ENCODE measurements at places on chromosomes 11 and 22.
A peak's percentile ranks its signal among the peaks of the same experiment; 100 is the strongest.

GRCh38 chr11:72216638-72217037, at the start of gene FOLR2:
Gene FOLR2, plus strand, starts transcription at chr11:72216794. Its CDS starts 1,791 bp downstream, at chr11:72218585.
- DNase-seq = no peak

DNA sequence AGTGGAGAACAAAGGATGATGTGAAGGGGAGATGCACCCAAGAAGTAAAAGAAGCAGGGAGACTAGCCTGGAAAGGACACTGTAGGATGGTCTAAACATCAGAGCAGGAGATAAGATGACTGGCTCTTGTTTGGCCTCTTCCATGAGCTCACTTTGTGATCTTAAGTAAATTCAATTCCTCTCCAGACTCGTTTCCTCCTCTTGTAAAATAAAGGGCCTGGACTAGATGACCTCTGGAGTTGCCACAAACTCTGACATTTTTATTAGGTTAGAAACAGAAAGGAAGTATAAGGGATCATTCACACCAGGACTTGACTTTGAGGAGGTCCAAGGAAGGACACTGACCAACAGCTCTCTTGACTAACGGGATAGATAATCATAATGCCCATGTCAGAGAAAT, 60.2 kb upstream of the SCUBE2 start:
- no peak for DNase-seq

- peak; percentile 24 for DNase-seq
Measured at GRCh38 chr11:5291207-5291838, 10.4 kb downstream of the OR51B4 start.

- DNase-seq = peak; percentile 36
Measured at GRCh38 chr11:111259896-111260295, 14.4 kb downstream of the POU2AF2 start.

GRCh38 chr11:65661599-65662246, 993 bp downstream of the RELA start:
- DNase-seq = no peak

DNA sequence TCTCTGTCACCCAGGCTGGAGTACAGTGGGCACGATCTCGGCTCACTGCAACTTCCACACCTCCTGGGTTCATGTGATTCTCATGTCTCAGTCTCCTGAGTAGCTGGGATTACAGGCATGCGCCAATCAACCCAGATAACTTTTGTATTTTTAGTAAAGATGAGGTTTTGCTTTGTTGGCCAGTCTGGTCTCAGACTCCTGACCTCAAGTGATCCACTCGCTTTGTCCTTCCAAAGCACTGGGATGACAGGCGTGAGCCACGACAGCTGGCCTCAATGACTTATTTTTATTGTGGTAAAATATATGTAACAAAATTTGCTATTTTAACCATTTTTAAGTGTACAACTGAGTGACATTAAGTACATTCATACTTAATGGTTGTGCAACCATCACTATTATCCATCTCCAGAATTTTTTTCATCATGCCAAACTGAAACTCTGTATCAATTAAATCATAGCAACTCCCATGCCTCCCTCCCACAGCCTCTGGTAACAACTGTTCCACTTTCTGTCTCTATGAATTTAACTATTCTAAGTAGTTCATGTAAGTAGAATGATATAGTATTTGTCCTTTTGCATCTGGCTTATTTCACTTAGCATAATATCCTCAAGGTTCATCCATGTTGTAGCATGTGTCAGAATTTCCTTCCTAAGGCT, 50.7 kb upstream of the CWF19L2 start:
- DNase-seq = no peak

DNA sequence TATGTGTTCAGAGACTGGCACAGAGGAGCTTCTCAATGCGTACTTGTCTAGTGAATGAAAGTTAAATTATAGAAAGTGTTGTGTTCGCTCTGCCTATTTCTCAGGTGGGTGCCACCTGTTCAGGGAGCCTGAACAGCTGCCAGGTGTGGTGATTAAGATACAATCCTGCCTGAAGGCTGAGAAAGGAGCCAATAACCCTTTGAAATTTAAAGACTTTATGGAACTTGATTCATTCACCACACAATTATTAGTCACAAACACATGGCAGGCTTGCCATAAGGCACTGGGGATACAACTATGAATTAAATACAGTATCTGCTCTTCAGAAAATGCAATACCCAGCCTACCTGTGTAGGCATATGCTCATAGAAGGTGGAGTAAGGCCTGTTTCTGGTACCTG, 92.9 kb upstream of the AMOTL1 start:
- no peak for DNase-seq

DNA sequence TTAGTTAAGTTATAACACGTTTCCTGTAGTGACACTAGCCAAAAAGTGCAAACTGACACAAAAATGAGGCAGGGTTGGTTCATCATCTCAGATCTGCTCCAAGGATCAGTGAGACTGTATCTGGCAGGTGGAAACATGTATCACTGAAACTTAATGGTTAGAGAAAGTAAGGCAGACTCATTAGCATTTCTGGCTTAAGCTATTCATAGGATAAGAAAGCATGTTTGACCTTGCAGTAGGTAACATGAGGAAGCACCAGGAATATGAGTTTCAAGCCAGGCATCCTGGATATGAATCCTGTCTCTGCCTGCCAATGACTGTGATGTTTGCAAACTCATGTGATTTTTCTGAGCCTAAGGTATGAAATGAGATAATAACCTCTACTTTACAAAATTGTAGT, 732.1 kb downstream of the NELL1 start:
- DNase-seq = no peak

- DNase-seq = no peak
Measured at GRCh38 chr11:45060707-45061106, 85.7 kb upstream of the PRDM11 start.

DNA sequence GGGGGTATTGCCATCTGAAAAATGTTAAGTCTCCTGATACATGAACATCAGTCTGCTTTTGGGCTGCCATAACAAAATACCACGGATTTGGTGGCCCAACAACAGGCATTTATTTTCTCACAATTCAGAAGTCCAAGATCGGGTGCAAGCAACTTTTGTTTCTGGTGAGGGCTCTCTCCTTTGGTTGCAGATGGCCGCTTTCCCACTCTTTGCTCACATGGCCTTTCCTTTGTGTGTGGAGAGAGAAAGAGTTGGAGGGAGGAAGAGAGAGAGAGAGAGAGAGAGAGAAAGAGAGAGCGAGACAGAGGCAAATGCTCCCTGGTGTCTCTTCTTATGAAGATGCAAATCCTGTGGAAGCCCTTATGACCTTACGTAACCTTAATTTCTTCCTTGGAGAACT, 2.5 kb upstream of the KRTAP5-2 start:
- no peak for DNase-seq

DNA sequence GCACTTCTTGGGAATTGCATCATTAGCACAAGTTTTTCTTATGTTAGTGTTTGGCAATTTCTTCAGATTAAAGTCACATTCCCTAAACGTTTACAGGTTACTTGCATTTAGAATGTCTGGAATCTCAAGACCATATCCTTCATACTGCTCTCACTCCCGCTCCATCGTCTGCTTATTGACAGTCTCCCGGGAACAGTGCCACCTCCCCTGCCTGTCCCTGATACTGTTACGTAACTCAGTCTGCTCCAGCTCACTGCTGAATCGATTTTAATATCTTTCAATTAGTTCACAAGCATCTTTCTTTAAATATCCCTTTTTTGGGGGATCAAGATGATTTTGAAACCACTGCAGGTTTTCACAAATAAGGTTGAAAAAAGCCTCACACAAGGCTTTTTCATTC, 48.2 kb downstream of the GLYATL2 start:
- DNase-seq = no peak

DNA sequence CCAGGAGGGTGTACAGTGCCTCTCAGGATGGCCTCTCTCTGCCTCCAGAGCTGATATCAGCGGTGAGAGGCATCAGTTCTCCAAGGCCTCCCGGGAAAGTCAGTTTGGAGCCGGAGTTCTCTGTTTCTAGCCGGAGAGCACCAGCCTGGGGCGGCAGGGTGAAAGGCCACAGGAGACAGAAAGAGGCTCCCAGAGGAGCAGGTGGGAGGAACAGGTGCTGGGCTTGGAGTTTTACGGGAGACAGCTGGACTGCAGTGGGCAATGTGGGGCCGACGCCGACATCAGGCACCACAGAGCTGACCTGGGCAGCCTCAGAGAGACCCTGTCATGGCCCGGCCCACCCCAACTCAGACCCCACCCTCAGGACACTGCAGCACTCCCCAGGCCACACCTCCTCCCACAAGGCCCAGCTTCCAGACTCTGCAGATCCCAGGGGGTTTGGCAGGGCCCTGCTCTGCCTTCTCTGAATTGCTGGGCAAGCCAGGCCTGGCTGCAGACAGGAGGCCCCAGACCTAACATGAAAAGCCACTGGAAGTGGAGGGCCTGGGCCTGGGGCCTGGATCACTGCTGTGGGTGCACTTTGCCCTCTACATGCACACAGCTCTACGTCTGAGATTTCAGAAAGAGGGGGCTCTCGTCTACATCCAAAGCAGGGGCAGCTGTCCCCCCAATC, 885.6 kb downstream of the BRD1 start:
- DNase-seq = no peak

- no peak for DNase-seq
Measured at GRCh38 chr11:3947061-3947460, 91.6 kb downstream of the STIM1 start.

DNA sequence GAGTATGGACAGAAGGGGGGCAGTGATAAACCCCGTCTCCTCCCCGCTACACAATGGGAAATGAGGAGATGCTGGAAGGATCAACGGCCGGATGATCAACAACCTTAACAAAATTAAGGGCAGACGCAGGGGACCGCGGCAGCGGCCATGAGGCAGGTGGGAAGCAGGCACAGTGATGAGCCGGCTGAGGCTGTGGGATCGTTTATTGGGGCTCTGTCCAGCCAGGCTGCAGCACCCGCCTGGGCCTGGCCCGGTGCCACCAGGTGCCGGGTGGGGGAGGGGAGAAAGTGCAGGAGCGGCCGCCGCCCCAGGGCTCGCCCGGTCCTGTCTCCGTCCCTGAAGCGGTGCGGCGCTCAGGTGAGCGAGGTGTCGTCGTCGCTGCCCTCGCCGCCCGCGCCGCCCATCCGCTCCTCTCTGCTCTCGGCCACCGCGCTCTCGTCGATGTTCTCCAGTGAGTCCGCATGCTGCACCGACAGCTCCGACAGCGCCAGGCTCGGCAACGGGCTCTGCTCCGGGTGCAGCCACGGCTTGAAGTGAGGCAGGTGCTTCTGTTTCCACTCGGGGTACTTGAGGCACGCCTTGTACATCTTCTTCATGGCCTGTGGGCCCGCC, 2.4 kb upstream of the ARAP1 start:
- no peak for DNase-seq

GRCh38 chr11:30431127-30431814, 108.4 kb downstream of the ARL14EP start:
- DNase-seq = no peak

- DNase-seq = no peak
Measured at GRCh38 chr11:133904818-133905515, 51.8 kb downstream of the IGSF9B start.

GRCh38 chr11:58134151-58134550, 8.8 kb upstream of the OR9I1 start:
- DNase-seq = no peak

- no peak for DNase-seq
Measured at GRCh38 chr11:1754376-1755150, 4.2 kb upstream of the IFITM10 start.

GRCh38 chr11:26974069-26974783, 19.7 kb upstream of the FIBIN start:
- peak; percentile 92 for DNase-seq

GRCh38 chr22:30253205-30253852, 6.8 kb upstream of the LIF start:
- DNase-seq = peak; percentile 71

DNA sequence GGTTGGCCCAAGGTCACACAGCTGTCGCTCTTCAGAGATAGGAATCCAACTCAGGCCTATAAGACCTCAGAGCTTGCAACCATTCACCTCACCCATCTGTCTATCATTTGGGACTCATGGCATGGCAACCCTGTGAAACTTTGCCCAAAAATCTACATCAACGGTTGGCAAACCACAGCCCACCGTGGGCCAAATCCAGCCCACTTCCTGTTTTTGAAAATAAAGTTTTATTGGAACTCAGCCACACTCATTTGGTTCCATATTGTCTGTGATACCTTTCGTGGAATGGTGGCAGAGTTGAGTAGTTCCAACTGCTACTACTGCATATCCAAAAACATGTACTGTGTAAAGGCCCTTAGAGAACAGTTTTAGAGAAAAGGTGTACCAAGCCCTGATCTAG, 307.8 kb downstream of the MN1 start:
- DNase-seq = no peak

DNA sequence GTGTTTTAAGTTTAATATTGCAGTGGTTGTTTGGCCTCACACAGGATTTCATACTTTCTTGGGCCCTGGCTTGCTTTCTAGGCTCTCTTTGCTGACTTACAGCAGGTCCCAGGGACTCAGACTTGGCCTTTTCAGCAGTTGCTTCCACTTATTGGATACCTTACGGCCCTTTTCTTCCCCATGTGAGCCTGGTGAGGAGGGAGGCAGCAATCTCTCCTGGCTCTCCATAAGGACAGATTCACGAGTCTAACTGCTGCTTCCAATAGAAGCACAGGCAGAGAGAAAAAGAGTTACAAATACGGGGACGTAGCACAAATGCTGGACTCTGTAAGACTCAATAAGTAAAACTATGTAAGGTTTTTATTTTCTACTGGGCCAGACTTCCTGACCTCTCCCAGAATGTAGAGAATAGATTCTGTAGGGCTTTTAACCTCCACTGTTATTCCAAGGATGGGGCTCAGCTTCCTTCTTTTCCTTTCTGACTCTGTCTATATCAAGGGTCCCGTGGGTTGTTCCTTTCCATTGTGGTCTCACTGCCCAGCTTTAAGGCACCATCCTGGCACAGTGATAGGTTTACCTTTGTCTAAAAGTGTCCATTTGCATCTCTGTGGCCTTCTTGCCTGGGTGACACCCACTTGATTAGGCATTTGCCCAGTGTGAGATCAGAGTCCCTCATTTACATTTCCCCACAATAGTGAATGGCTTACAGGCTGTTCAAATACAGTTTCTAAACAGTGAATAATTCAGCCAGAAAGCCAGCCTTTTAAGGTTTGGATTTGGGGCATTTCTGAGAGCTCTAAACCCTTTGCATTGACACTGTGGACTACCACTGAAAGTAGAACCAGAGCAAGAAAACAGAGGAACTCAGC, 92.8 kb downstream of the RASSF10 start:
- no peak for DNase-seq

GRCh38 chr22:22938672-22939587, 51.3 kb downstream of the IGLL5 start:
- no peak for DNase-seq

DNA sequence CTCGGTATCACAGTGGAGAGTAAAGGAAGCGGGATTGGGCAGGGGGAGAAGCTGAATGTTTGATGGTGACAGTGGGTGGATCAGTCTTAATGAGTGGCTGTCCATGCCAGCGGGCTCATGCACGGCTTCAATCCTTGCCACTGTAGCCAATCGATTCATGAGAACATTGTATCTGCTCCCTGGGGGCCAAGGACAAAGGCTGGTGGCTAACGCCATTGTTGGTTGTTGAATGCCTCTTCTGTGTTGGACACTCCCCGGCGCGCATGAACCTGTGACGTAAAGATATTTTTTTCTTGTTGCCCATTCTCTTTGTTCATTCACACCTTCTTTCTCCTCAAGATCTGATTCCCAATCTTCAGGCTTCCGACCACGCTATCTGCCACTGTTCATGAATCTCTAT, 20.9 kb upstream of the ATXN10 start:
- no peak for DNase-seq

- DNase-seq = peak; percentile 83
Measured at GRCh38 chr11:62542750-62543567, 3.6 kb downstream of the AHNAK start.
